ENCODE measurements at places on chromosomes 16 and 17.

- DNase-seq: peak; percentile 33
Observed at GRCh38 chr16:85798901-85799496, 345 bp downstream of the EMC8 start.

DNA sequence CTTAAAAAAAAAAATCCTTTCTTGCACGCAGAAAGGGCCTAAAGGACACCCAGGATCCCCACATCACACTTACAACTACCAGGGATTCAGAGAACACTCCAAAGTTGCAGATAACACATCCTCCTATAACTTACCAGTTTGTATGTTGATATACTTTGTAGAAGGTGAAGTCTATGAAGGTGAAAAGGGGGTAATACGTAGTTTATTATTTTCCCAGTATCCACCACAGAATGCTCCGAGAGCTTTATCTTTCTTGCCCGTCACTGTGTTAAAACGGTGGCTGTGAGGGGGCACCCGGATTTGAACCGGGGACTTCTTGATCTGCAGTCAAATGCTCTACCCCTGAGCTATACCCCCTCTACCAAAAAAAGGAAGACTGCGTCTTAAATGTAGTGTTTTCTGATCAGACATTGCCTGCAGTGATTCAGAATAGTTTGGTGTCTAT is 7.9 kb upstream of the RPL23 start:
- DNase-seq: no peak

DNA sequence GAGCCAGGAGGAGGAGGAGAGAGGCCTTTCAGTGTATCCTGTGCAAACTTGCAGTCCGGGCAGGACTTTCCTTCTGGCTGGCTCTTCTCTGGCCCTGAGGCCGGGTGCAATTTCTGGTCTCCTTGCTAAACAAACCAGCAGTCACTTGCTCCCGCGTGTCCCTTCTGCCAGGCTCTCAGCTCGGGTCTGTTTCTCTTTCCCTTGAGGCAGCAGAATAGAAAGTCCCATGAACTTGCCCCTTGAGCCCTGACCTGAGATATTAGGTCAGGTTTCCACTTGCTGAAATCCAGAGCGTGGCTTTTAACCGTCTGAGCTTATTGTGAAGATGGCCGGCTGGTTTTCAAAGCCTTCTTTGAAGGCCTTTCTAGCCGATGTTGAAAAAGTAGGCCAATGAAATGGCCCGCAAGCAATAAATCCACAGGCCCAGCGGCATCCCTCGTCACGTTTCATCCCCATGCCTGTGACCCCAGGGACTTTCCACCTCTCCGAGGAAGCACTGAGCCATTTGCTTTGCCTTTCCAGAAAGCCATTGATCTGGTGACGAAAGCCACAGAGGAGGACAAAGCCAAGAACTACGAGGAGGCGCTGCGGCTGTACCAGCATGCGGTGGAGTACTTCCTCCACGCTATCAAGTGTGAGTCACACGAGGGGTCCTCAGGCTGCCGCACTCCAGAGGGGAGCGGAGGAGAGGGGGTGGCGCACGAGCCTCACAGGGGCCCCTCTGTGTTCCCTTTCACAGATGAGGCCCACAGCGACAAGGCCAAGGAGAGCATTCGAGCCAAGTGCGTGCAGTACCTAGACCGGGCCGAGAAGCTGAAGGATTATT is 4.5 kb downstream of the VPS4A start:
- DNase-seq: peak; percentile 41

DNA sequence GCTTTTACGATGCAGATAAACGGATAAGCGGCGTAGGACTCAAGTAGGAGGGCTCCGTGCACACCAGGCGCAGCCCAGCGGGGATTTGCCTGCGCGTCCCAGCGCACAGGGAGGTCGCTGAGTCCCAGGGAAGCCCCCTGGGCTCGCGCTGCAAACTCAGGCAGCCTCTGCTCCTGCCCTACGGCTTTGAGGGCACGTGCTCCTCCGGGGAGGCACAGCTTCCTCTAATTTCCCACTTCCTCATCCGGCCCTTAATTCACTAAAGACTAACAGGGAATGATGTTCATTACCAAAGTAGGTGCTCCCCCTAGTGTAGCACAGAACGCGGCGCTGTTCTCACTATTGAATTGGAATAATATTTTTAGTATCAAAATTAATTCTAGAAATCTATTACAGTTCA is 825.4 kb downstream of the KCNJ18 start:
- DNase-seq: no peak

DNA sequence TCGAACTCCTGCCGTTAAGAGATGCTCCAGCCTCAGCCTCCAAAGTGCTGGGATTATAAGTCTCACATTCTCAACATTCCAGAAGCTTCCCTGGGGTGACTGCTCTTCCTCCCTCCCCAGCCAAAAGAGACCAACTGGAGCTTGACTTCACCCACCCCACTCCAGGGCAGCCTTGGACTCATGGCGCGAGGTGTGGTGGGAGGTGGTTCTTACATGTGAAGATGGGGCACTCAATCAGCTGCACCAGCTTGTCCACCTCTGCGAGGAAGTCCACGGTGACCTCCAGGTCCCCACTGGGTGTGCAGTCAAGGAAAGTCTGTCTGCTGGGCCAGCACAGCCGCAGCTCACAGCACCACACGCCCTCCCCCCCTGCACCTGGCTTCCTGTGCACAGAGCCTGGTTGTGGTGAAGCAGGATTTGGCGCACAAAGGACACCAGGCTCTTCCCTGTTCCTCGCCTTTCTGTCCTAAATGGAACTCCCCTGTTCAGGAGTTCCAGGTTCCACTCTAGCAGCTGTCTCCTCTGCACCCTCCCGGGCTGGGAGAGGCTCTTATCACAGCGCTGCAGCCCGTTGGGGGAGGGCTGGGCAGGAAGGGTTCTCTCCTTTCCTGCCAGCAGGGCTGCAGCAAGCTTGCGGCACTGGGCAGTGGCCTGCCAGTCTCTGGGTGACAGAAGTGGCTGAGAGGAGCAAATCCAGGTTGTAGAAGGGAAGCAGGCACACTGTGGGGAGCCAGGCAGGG is 9.6 kb upstream of the MTSS2 start:
- DNase-seq: peak; percentile 65

- peak; percentile 26 for DNase-seq
Observed at GRCh38 chr16:23855010-23855409, 19.2 kb downstream of the PRKCB start.

- peak; percentile 93 for DNase-seq
Observed at GRCh38 chr16:66741169-66741900, 10.1 kb downstream of the DYNC1LI2 start.

GRCh38 chr17:83076938-83077337 is 2.5 kb upstream of the METRNL start:
- no peak for DNase-seq

- no peak for DNase-seq
Observed at GRCh38 chr16:11354733-11355574, 9.7 kb downstream of the RMI2 start.

DNA sequence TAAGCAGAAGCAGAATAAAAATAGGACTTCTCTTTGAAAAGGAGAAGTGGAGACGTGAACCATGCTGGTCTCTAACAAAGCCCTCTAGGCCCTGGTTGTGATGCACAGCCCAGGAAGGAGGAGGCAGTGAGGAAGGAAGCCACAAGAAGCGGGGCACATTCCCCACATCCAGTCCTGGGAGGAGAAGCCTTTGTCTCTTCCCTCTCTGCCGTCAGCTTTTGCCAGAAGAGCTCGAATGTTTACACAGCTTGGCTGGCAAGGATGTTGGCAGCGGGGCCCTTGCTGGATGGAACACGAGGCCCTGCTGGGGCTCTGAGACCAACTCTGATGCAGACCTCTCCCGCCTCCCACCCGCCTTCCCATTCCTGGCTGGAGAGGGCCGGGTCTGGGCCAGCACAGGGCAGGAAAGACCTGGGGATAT is 91.3 kb downstream of the MAF start:
- DNase-seq: peak; percentile 60

DNA sequence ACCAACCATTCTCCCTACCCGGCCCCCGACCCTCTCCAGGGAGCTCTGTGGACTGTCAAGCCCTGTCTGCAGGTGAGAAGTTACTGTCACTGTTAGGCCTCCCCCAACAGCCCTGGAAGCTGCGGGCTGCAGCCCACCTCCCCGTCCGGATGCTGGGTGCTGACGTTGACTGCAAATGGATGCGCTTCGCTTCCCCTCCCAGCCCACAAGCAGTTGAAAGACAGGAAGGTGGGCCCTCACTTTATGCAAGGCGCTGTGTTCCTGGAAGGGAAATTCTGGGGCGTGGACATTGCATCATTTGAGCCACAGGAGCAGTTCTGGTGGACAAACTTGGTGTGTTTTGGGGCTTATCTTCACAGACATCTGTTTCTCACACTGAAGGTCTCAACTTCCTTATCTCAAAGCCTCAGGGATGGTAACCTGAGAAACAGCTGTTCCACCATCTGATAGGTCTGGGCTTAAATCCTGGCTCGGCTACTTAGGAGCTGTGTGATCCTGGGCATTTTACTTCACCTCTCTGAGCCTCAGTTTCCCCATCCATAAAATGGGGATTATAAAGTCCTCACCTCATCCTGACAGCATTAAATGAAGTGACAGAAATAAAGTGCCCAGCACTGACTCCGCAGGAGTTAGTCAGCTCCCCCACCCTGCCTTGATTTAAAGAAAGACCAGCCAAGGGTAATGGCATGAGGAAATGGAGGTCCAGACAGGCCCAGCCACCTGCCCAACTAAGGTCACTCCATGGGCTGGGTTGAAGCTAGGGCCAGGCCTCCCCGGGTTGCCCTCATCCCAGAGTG is 4.6 kb upstream of the DRC7 start:
- DNase-seq: no peak

DNA sequence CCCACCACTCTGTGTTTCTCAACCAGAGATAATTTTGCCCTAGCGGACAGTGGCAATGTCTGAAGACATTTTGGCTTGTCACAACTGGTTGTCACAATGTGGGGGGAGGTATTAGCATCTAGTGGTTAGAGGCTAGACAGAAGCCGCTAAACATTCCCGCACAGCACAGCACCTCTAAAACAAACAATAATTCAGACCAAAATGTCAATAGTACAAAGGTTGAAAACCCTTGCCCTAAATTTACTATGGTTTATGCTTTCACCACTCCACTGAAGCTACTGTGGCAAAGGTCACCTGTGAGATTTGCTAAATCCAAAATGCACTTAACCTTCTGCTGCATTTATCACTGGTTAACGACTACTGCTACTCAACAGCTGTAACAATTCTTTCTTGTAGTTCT is 14.1 kb downstream of the NUP88 start:
- DNase-seq: no peak

- no peak for DNase-seq
Observed at GRCh38 chr17:59790910-59791309, 83.5 kb downstream of the VMP1 start.

DNA sequence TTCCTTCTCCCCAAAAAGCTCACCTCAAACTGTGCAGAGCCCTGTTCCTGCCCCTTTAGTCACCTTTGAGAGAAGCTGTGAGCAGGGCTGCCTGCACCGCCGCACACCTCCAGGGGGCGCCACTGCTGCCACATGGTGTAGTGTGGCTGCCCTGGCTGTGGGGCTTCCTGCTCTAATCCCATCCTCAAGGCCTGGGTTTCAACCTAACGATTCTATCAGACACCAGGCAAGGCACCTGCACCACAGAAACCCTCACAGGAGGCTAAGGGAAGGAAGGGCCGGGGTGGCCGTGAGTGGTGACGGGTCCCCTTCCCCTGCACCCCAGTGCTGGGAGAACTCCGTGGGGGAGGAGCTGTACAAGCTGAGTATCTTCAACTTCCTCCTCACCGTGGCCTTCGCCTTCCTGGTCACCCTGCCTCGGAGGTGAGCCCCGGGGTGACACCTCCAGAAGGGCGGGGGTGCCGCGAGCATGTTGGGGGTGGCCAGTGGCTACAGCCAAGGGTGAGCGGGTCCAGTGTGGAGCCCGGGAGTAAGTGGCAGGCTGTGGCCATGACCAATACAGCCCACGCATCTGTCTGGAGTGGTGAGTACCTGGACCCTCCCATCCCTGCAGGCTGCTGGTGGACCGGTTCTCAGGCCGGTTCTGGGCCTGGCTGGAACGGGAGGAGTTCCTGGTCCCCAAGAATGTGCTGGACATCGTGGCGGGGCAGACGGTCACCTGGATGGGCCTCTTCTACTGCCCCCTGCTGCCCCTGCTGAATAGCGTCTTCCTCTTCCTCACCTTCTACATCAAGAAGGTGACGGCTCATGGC is 7.0 kb downstream of the TMC8 start:
- DNase-seq: no peak

DNA sequence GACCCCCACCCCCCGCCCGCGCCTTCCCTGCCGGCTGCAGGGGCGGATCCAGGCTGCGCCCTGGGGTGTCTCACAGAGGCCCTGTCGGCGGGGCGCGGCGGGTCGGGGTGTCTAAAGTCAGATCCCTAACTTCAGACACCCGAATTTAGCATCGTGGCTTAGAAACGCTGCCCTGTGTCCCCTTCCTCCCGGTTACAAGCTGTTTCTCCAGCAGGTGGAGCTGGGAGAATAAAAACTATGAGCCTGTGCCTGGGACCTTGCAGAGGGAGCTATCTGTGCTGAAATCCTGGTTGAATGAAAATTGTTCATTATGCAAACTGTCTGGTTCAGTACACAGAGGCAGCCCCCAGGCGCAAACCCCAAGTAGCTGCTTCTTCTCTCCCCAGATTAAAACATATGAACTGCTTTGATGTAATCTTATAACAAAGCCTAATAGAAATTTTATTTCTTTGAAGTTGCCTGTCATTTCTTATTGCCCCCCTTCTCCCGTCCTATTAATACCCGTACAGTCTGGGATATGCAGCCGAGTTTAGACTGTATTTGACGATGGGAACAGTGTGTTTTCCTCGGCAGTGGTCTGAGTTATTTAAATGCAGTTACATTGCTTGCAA is 79.0 kb downstream of the RPA1 start:
- peak; percentile 76 for DNase-seq

DNA sequence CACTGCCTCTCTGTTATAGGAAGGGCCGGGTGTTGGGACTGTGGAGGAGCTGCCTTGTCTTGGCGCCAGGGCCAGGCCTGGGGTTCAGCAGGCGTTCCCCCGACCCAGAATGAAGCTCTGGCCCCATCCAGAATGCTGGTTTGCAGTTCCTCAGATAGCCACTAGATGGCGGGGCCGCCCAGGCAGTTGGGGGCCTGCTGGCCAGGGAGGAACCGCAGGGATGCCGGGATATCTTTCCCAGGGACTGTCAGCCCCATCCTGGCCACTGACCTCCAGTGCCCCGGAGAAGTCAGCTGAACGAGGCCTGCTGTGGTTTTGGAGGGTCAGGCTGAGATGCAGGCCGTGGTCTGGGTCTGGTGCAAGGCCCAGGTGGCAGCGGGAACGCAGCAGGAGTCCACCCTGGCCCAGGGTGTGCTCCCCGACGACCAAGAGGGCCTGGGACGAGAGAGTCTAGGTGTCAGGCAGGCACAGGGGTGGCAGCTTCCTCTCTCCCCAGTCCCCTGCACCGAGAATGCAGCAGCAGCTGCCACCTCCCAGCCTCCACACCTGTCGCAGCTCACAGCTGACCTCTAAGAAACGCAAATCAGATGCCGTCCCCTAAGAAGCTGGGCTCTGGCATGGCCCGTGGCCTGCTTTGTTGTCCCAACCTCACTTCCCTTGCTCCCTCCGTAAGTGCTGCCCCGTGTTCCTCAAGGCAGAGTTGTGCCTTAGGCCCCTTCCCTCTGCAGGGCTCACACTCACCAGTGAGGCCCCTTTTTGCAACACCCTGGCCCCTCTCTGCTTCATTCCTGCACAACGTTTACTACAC is 51.2 kb downstream of the RMI2 start:
- peak; percentile 80 for DNase-seq
